ENCODE measurements at places on chromosomes 6 and 20.

DNA sequence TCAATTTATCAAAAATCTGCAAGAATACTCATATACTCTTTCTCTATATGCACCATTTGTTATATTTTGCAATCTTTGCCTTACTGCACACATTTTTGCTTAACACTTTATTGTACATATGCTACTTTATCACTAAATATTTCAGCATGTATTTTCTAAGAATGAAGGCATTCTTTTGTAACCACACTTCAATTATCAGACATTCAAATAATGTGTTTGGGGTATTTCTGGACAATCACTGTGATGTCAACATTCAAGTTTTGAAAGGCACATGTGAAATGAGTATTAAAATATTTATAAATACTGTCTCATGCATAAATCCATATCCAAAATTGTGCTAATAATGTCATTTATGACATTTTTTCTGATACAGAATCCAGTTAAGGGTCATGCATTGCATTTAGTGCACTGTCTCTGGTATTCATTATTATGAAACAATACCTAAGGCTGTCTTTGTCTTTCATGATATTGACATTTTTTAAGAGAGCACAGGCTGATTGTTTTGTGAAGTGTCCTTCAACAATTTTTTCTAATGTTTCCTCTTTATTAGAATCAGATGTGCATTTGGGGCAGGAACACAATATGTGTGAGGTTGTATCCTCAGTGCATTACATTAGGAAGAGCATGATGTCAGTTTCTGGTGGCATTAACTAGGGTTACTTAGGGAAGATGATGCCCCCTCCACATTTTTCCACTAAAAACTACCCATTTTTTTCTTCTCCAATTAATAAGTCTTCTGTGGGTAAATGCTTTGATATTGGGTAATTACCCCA lies 105.7 kb downstream of the MTFR2 start:
- no peak for DNase-seq

- DNase-seq, result no peak
Measured at GRCh38 chr20:60299951-60300350, 341.7 kb downstream of the CDH26 start.

DNA sequence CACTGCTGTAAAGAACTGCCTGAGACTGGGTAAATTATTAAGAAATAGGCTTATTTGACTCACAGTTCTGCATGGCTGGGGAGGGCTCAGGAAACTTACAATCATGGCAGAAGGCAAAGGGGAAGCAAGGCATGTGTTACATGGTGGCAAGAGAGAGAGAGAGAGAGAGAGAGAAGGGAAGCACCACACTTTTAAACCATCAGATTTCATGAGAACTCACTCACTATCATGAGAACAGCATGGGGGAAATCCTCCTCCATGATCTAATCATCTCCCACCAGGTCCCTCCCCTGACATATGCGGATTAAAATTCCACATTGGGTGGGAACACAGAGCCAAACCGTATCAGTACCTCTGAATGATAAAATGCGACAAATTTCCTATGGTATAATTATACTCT lies 203.9 kb upstream of the MARCKS start:
- DNase-seq, result no peak

DNA sequence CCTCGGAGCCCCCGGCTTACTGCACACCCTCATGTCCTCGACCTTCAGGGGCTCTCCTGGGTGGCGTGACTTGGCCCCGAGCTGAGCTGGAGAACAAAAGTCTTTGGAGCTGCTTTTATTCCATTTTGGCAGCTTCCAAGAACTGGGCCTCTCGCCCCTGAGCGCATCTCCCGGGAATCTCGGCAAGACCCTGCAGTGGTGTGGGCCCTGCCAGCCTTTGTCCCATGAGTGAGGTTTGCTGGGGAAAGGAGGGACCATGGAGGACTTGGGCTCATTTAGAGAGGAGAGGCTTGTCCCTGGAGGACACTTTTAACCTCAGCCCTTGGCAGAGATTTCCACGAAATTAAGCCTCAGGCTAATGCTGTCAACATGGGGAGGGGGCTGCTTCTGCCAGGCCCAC lies 62.3 kb upstream of the SLCO4A1 start:
- no peak for DNase-seq

DNA sequence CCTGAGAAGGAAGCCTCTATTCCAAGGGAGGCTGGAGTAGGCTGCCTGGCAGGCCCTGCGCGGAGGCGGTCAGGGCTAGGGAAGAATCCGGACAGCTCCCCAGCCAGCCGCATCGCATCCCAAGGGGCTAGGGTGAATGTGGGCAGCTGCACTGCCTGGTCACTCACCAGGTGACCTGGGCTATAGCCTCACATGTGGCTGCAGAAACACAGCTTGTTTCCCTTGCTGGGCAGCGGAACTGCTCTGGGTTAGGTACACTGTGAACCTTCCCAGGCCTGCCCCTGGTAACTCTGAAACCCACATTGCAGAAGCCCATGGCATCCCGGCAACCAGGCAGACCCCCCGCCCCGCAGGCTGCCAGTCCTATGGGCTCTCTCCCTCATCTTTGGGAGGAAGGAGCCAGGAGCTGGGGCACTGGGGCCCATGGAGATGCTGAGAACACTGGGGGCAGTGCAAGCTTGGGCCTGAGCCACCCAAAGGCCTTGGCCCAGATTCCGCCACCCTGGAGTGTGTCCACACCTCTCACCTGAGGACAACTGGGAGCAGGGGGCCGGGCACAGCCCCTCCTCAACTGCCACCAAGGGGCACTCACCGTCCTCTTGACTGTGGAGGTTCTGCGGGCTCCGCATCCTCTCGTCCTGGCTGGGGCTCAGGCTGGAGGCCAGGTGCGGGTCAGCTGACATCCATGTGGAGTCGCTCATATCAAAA lies 111.0 kb downstream of the NOL4L start:
- DNase-seq, result no peak

DNA sequence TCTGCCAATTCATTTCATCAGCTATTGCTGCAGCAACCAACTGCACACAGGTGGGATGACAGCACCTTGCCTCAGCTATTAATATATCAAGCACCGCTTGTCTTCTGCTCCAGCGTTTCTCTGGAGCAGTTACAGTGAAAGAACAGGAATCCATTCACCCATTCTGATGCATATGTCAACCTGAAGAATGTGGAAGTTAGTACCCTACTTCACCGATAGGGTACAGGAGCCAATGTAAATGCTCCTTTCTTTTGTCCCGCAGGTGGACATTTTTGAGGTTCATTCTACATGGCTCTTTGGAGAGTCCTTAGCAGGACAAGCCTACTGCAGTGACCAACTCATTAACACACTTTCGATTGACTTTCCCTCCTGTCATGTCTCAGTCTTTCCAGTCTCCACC lies 139.9 kb upstream of the PRND start:
- no peak for DNase-seq

Data from cardiac septum (tissue), 1 donor.